Posterior vena cava (tissue), 2 donors: ENCODE measurements at places on chromosomes 5 and 9. TPM values are rescaled to one million over a fixed set of nuclear protein-coding genes. Genes with fewer than 3 reads are reported as not detected.

The CNTFR gene
- total RNA-seq, result 7.0 TPM

The CDH9 gene
- not detected for total RNA-seq

The RNF183 gene
- total RNA-seq, result not detected

The NIM1K gene
- total RNA-seq, result 0.67 TPM

The ALG2 gene
- total RNA-seq, result 25.4 TPM

The FCN2 gene
- total RNA-seq, result not detected

The SMIM32 gene
- not detected for total RNA-seq

The PCDHGA12 gene
- 11.6 TPM for total RNA-seq

The CARTPT gene
- total RNA-seq, result not detected

The SIT1 gene
- 0.24 TPM for total RNA-seq

The ADAMTS16 gene
- 0.05 TPM for total RNA-seq

The C1QTNF3 gene
- 31.3 TPM for total RNA-seq

The CAMK2A gene
- total RNA-seq, result 0.29 TPM

The SLC6A19 gene
- total RNA-seq, result not detected

The CRAT gene
- total RNA-seq, result 59.5 TPM

The GARIN3 gene
- not detected for total RNA-seq

The STK32A gene
- total RNA-seq, result 8.7 TPM

The CCDC152 gene
- total RNA-seq, result 0.90 TPM

The DPM2 gene
- total RNA-seq, result 22.8 TPM

The STPG3 gene
- not detected for total RNA-seq

The CMYA5 gene
- total RNA-seq, result 2.6 TPM

The CKMT2 gene
- 26.3 TPM for total RNA-seq

The F12 gene
- total RNA-seq, result 0.93 TPM

The CCNJL gene
- 1.0 TPM for total RNA-seq

The MSX2 gene
- 0.88 TPM for total RNA-seq

The IL5 gene
- not detected for total RNA-seq

The CCL21 gene
- 143 TPM for total RNA-seq

The DBH gene
- total RNA-seq, result not detected

The PCDHB6 gene
- total RNA-seq, result 1.6 TPM

The SPINK13 gene
- total RNA-seq, result not detected

The SGCD gene
- 31.2 TPM for total RNA-seq

The PAPPA gene
- total RNA-seq, result 9.9 TPM

The GRM6 gene
- not detected for total RNA-seq

The PTPRD gene
- total RNA-seq, result 21.4 TPM

The TRAF1 gene
- total RNA-seq, result 14.6 TPM

The FGF10 gene
- 17.4 TPM for total RNA-seq

The IL7R gene
- total RNA-seq, result 4.2 TPM

The FBXW11 gene
- 55.5 TPM for total RNA-seq

The TGFBI gene
- 286 TPM for total RNA-seq

The PTGS1 gene
- 20.8 TPM for total RNA-seq

The ZNF366 gene
- total RNA-seq, result 5.1 TPM

The PCDHGA8 gene
- total RNA-seq, result 2.4 TPM

The PCDHGA3 gene
- 2.0 TPM for total RNA-seq

The KCNV2 gene
- not detected for total RNA-seq

The MED27 gene
- 17.8 TPM for total RNA-seq

The PRLR gene
- total RNA-seq, result 0.86 TPM

The IL3 gene
- total RNA-seq, result not detected

The CFAP90 gene
- total RNA-seq, result not detected

The SMIM3 gene
- 22.9 TPM for total RNA-seq

The QSOX2 gene
- 6.6 TPM for total RNA-seq

The SHC3 gene
- 6.4 TPM for total RNA-seq

The PCDHGA2 gene
- total RNA-seq, result 3.7 TPM
